ENCODE measurements at places on chromosomes 16 and 17. TPM values are rescaled to one million over a fixed set of nuclear protein-coding genes. Genes with fewer than 3 reads are reported as not detected.
A peak's percentile ranks its signal among the peaks of the same experiment; 100 is the strongest.

- no peak for DNase-seq
Measured at GRCh38 chr16:82055117-82055516, 20.1 kb downstream of the HSD17B2 start.

- DNase-seq: no peak
Measured at GRCh38 chr17:57425431-57425830, 169.1 kb downstream of the MSI2 start.

DNA sequence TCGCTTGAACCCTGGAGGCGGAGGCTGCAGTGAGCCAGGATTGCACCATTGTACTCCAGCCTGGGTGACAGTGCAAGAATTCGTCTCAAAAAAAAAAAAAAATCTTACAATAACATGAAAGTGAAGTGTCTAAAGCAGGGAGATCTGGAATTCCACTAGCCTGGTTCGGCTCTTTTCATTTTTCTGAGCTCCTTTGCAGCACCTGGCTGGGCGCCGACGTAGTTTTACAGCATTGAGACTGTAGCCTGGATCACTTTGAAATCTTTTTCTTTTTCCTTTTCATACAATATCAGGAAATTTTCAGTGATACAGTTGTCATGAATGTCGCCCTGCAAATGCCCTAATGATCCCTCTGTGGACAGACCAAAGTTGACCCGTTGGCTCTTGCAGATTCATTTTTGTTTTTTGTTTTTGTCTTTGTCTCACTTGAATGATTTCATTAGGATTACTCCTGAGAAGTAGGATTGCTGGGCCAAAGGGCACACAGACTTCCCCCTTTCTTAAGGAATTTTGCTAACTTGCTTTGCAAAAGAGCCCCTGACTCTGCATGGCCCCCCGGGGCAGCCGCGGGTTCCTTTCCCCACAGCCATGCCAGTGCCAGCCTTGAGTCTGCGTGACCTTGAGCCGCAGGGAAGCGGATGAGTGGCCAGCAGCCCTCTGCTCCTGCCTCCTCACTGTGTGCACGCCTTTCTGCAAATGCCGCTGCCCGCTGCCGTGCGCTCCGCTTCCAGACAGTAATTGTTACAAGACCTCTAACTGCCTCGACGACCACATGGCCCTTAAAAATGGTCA lies 28.0 kb downstream of the CRISPLD2 start:
- no peak for DNase-seq

DNA sequence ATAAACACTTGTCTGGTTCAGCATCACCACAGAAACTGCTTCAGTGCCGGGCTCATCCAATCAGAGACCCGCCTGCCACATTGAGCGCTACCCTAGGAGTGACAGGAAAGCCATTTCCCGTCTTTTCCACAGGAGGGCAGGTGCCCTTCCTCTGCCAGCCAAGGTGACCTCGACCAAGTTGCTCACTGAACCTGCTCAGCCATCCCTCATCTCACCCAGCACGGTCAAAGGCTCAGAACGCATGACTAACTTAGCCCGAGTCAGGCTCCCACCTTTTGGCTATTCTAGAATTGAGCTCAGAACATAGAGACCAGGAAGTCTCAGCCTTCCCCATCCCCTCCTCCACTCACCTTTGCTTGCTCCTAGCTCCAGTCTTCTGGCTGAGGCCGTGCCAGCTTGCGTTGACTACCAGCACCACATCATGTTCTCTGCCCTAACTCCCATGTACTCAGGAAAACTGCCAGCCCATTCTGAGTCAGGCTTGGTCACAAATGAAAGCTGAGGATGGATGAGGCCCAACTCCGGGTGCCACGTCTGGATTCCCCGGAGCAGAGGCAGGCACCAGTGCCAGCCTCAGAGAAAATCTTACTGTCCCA lies 15.6 kb downstream of the MRPS23 start:
- no peak for DNase-seq

- DNase-seq: no peak
Measured at GRCh38 chr16:84517366-84517765, 12.9 kb upstream of the MEAK7 start.

DNA sequence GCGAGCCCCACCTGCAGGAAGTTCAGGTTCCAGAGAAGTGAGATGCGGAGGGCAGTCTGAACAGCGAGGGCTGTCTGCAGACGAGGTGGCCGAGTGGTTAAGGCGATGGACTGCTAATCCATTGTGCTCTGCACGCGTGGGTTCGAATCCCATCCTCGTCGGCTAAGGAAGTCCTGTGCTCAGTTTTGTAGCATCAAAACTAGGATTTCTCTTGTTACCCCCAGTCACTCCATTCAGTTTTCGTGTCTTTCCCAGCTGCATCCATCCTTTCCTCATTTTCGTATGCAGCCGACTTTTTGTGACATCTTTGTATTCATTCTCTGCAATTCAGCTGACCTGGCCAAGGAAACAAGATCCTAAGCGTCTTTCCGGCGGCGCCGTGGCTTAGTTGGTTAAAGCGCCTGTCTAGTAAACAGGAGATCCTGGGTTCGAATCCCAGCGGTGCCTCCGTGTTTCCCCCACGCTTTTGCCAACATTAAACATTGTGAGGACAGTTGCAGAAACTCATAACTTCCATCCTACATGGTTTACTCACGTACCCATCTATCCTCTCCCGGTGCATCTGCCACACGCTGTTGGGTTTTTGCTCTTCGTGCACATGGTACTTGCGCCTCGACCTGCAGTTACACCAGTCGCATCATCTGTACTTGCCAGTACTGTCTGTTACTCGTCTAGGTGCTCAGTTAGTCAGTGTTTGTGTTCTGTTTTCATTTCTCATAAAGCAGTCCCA lies 3.0 kb downstream of the BORCS6 start:
- peak; percentile 92 for DNase-seq

- peak; percentile 4 for DNase-seq
Measured at GRCh38 chr17:83193336-83194185, 114.2 kb downstream of the METRNL start.

- no peak for DNase-seq
Measured at GRCh38 chr16:50859628-50860360, 117.9 kb downstream of the CYLD start.

JMJD6 gene
- total RNA-seq: 39.0 TPM

CSH1 gene
- not detected for total RNA-seq
